Stimulated activated CD8-positive, alpha-beta memory T cell treated with anti-CD3 and anti-CD28 coated beads, Interleukin-7, amount 100 ng/mL, for 4 hours (primary cell): ENCODE measurements at places on chromosomes 13 and 19.
A peak's percentile ranks its signal among the peaks of the same experiment; 100 is the strongest.

DNA sequence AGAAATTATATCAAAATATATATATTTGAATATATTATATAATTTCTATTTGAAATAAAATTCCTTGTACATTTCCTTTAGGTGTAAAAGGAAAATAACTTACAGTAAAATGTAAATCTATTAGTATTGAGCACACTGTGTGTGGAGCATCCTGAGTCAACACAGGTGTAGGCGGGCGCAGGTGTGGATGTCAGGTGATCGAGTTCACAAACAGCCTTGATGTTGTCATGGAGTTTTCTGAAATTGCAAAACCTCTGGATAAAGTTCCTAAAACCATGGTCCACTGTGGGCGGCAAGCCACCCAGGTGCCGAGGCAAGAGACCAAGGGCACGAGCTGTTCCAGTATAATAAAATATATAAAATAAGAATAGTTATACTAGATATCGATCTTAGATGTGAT, 27.7 kb upstream of the MCF2L start:
- no peak for DNase-seq

- no peak for DNase-seq
Observed at GRCh38 chr19:28242317-28242927, 970.5 kb downstream of the UQCRFS1 start.

DNA sequence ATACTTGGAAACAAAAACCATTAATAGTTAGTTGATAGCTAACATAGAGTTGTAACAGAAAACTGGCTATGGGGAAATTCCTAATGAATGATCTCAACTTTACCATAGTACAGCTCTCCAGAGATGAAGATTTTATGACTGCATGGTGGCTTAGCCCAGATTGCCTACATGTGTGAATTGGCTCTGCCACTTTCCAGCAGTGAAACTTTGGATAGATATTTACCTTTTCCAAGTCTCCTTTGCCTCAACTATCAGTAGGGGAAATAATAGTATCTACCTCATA, 161.1 kb downstream of the LACC1 start:
- DNase-seq = no peak

- DNase-seq = no peak
Observed at GRCh38 chr13:112850273-112850672, 118.7 kb upstream of the MCF2L start.

DNA sequence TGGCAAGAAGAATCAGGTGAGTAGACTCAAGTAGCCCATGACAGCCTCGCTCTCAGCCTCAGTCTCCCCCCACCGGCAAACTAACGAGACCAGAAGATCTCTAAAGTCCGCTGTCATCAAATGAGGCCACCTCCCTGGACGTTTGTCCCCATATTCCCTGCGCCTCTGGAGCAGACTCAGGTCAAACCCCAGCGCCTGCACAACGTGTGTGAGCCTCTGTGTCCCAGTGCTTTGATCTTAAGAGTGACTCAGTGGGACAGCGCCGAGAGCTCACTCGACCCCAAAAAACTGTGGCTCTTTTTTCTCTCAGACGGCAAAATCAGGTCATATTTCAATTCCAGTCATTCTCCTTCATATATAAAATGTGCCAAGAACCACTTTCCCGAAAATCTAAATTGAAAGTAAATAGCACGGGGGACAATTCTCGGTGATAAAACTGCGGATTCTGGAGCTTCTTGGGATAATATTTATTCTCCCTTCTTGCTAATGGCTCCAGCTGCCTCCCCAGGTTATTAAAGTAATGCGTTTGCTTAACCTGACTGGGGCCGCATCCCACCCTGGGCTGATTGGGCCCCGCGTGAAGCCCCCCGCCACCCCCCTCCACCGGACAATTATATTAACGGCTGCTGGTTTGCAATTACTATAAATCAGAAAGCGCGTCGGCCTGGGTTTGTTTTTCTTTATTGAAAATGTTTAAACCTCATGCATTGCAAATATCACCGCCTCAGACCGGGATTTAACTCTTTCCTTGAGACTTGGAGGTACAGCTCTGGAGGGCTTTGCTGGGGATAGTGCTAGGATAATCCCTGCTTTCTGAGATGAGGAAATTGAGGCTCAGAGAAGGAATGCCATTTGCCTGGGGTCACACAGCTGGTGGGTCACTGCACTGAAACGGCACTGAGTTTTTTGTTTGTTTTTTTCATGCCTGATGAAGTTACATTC, 37.5 kb upstream of the ZNRF4 start:
- no peak for DNase-seq

- no peak for DNase-seq
Observed at GRCh38 chr13:22915442-22916082, 265.2 kb upstream of the SGCG start.

DNA sequence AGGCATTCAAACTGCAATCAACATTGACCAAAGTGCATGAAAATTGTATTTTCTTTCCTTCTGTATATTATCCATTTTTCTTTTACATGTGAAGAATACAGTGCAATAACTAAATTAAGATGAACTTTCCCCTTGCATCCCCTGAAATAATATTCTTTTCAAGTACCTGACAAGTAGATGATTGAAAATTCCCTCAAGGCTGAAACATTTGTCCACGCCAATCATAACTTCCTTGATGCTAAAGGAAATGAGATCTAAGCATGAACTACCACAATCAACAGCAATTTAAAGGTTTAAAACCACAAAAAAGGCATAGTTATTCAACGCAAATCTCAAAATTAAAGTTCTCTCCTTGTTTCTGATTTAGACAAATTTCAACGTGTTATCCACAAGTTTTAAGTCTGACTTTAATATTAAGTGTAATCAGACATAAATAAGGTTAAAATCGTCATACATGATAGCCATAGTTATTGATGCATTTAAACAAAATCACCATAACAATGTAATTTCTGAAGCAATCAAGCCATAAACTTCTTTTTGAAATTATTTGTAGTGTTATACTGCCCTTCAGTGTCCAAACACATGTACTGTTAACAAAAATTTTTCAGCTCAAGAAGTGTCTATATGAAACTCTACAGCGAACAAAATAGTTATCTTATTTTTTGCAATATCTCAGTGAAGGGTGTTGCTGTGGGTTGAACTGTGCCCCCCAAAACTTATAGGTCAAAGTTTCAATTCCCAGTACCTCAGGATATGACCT, 169.5 kb downstream of the DCLK1 start:
- no peak for DNase-seq

GRCh38 chr19:45927565-45928261, 13.1 kb upstream of the NANOS2 start:
- DNase-seq = peak; percentile 73

DNA sequence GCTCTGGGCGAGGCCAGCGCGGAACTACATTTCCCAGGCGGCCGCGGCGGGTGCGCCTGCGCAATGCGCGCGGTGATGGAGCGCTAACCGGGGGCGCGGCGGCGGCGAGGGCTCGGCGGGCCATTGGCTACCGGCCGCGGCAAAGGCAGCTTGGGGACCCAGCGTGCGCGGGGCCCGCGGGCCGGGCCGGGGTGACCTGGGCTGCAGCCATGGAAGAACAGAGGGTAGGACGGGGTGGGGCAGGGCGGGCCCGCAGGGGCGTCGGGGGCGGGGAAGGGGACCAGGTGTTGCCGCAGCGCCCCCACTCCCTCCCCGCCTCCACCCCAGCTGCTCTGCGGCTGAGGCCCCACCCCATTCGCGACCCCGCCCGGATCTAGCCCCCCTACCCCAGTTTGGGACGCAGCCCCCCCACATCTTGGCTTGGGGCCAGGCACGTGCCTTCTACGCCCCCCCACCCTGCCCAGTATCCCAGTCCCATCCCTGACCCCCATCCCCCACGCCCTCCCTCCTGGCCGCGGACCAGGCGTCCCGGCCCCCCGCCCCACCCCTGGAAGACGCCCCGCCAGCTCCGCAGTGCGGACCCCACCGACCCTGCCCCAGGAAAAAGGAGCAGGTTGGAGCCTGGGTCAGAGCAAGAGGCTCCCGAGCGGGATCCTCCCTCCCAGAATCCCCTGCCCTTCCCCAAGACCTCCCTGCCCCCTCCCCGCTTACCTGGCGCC, at the start of gene FSD1:
Gene FSD1, plus strand, starts transcription at position 61 of the 719 bp plus-strand sequence. Its CDS starts 149 bp downstream, at position 210.
- DNase-seq = peak; percentile 56

GRCh38 chr19:41533671-41534215, 42.2 kb upstream of the CEACAM21 start:
- DNase-seq = no peak

- DNase-seq = no peak
Observed at GRCh38 chr13:21005193-21005592, 56.2 kb downstream of the LATS2 start.

- no peak for DNase-seq
Observed at GRCh38 chr13:38637576-38637975, 49.3 kb upstream of the FREM2 start.

DNA sequence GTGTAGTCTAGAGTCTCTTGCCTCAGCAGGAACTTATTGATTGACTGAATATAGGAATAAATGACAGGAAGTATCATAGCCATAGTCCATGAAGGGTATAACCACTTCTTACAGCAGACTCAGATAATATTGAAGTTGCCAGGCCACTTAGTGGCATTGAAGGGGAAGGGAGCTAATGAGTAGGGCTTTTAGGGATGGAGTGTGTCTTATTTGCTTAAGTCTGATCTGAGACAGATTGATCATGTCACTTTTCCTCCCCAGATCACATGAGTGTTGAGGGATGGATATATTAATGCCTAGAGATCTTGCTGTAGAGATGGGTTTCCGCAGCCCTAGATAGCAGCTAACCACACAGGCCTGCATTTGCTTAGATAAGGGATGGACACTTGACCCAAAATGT, 62.2 kb upstream of the NBEA start:
- no peak for DNase-seq

DNA sequence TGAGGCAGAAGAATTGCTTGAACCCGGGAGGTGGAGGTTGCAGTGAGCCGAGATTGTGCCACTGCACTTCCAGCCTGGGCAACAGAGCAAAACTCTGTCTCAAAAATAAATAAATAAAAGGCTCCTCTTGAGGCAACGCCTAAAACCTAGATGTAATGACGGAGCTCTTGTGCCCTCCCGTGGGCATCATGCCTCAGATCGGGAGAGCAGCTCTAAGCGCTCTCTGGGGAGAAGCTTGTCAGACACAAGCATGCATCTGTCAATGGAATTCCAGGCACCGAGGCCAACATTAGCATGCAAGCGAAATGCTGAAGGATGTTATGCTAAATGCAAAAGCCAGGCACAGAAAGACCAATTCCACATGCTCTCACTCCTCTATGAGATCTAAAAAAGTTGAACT, 45.6 kb upstream of the MRI1 start:
- no peak for DNase-seq

DNA sequence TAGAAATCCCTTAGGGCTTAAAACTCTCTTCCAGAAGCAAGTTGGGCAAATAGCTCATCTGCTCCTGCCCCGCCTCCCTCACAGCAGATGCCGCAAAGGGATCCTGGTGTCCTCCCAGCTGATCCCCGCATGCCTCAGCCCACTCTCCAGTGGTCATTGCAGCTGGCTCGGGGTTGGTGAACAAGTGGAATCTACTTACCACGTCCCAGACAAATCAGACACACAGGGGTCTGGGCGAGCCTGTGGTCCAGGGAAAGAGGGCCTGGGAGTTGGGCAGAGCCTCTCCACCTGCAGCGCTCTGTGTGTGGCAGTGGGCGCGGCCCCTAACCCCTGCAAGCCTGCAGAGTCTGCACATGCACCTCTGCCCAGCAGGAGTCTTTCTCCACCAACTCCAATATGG, 10.8 kb upstream of the C19orf33 start:
- no peak for DNase-seq

DNA sequence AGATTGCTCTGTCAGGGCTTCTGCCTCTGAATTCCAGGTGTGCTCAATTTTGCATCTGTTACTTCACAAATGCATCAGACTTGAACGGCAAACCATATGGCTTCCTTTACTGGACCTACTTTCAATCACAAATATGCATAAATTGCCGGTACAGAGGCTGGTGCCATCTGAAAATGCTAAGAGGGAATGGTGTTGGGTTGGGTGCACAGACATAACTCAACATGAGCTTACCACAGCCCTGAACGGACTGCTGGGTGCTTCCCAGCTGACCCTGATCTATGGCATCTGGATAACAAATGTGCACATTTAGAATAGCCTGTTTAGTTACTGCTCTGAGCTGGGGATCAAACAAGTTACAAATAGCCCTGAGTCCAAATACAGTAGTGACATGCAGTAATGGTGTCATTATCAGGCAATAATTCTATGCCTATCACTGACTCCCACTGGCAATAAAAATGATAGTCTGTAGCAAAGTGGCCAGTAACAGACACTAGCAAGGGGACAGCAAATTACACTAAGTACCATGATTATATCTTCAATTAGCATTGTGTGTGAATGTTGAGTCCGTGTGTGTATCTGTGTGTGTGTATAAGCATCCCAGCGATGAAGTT, 927.3 kb downstream of the DIAPH3 start:
- no peak for DNase-seq

DNA sequence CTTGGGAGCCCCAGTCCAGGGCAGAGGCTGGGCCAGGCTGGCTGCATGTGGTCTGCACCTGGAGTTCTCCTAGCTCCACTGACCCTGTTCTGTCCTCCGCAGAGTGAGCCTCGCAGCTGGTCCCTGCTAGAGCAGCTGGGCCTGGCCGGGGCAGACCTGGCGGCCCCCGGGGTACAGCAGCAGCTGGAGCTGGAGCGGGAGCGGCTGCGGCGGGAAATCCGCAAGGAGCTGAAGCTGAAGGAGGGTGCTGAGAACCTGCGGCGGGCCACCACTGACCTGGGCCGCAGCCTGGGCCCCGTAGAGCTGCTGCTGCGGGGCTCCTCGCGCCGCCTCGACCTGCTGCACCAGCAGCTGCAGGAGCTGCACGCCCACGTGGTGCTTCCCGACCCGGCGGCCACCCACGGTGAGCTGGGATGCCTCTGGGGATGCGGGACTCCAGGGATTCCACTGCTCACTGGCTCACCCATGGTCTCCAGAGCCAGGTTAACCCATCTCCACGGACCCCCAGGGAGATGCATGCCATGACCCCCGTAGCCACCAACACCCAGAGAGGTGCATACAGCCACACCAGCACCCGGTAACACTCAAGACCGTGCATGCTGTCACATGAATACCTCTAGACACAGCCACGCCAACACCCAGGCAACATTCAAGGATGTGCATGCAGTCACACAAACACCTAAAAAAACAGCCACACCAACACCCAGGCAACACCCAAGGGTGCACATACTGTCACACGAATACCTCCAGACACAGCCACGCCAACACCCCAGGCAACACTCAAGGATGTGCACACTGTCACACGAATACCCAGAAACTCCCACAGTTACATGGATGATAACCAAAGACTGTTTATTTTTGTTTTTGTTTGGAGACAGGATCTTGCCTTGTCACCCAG, 8.2 kb downstream of the PKN1 start:
- DNase-seq = no peak

DNA sequence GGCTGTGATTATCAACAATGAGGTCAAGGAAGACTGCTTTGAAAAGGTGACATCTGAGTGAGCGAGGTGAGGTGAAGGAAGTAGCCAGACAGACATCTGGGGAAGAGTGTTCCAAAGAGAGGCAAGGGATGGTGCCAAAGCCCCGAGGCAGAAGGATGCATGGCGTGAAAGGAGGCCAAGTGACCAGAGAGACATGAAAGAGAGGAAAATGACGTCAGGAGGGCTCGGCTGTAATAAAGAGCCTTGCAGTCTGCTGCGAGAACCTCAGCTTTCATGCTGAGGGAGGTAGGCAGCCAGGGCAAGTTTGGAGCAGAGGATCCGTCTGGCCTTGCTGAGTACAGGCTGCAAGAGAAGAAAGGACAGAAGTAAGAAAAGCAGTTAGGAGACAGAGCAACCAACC, 50.8 kb downstream of the FOXO1 start:
- DNase-seq = no peak
